WERI-Rb-1 (cell line): ENCODE measurements at places on chromosomes 13 and 19.

GRCh38 chr19:29624489-29625185 lies 18.6 kb downstream of the POP4 start:
- no peak for DNase-seq

- DNase-seq = no peak
Observed at GRCh38 chr19:55691561-55692481, 16.8 kb downstream of the EPN1 start.

GRCh38 chr13:43263047-43263446 lies 239.7 kb downstream of the DNAJC15 start:
- DNase-seq = no peak

DNA sequence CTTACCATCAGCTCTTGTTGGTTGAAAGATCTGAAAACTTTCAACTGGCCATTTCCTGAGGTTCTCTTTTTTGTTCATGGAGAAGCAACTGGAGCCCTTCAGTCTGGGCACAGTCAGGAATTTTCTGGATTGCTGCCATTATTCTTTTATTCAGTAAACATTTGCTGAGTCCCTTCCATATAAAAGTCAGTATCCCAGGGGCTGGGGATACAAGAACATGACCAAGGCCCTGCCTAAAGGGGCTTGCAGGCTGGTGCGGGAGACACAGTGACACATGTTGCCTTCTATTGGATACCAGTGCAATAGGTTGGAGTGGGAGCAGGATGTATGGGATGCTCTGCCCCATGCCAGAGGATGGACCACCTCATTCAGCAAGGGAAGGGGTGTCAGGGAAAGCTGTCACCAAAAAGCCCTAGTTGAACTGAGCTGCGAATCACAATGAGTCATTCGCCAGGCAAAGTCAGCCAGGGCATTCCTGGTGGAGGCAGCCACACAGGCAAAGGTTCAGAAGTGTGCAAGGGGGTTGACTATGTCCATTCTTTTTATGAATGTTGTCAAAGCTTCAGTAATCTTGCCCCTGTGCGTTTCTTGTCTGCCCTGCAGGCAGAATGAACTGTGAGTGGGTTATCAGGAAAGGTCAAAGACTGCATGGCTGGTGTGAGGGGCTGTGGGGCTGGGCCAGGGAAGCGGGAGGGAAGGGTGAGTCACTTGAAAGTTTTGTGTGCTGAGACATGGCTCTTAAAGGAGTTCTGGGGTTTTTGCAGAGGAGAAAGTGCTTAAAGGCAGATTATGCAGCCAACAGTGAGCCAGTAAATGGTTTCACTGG lies 395.9 kb downstream of the KCNRG start:
- DNase-seq = no peak

DNA sequence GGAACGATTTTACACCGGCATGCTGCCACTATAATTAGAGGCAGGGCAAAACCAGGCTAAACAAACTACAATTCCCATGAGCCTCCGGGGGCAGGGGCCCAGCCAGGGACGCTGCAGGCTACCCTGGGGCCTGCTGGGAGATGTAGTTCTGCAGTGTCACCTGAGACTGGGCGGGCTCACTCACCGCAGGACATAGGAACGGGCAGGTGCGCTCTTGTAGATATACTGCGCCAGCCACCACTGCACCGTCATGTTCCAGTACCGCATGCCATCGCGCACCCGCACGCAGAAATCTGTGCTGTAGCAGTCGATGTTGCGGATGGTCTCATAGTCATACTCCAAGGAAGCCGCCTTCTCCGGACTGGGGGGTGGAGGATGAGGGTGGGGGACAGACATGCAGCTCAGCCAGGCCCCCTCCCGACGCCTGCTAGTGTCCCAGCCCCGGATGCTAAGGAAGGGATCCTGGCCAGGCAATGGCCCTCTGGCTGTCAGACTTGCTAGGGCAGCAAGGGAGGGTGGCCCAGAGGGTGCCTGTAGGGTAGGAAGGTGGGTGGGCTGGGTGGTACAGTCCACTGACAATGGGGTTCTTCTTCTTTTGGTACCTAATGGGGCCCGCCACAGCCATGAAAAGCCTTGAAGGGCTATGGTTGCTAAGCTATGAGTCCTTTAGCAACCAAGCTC lies 5.8 kb upstream of the TMC4 start:
- DNase-seq = no peak
